ENCODE measurements at places on chromosomes 4 and X. TPM values are rescaled to one million over a fixed set of nuclear protein-coding genes. Genes with fewer than 3 reads are reported as not detected.

PCDH11X gene
- total RNA-seq: 0.05 TPM

DNA sequence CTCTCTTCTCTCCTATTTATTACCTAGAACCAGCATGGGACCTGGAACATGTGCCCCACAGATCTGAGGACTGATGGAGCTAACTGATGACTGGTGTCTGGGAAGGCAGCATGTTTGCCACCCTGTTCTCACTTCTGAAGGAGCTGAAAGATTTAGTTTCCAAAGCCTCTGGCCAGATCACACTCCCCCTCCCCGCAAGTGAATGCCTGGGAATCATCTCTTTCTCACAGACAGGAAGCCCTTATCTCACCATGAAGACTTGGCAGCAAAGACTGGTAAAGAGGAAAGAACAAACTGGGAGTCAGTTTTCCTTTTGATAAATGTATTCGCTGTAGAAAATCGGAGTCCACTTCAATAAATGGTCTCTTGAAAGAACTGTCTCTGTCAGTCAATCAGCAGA is 21.0 kb upstream of the PCYT1B start:
- DNase-seq: no peak

DNA sequence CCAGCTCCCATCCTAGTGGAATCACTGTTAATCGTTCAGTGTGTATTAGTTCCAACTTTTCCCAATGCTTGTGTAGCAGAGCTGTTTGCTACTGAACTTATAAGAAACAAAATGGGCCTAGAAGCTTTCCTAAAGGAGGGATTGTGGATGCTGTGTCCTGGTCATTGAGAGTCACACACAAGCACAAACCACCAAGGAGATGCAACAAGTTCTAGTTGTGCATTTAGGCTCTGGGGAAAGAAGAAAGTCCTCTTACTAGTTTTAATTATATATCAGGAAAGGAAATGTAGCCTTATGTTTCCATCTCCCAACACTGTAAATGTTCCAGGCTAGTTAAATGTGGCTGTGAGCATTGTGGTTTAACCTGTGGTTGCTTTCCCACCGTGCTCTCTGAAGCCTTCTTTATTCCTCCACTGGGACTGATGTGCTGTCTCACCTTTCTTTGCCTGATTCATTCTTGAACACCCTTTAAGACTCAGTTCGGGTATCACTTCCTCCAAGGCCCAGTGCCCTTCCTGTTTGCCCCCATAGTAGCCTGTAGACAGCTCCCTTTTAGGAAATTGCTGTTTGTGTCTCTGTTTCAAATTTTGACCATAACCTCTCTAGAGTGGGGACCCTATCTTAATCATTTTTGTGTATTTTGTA is 34.3 kb downstream of the ATP10D start:
- no peak for DNase-seq

FRG2 gene
- not detected for total RNA-seq

LRAT gene
- 0.42 TPM for total RNA-seq

SSX1 gene
- 0.32 TPM for total RNA-seq

DNA sequence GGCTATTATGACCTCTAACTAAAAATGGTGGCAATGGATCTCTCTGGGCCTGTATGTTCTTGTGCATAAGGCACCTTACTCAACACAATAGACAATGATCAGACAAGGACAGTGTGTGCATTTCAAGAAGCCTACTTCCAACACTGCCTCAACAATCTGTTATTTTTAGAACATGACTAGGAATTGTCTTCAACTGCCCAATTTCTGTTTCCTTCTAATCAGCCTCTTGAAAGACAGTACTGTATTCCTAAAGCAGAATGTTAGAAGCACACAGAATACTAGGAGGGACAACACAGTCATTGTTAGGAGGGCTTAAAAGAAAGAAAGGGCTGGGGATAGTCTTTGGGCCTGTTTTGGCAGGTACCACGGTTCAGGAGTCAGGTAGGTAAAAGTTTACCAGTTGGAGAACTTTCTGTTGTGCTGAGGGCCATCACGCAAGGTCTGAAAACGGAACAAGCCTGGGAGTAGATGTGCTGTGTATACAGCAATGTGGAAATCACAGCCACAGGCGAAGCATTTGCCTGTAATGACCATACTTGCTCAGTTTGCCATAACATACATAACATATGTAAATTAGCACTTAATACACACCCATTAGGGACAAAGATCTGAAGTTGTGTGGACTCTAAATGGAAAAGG is 100.8 kb upstream of the ATXN3L start:
- no peak for DNase-seq

DNA sequence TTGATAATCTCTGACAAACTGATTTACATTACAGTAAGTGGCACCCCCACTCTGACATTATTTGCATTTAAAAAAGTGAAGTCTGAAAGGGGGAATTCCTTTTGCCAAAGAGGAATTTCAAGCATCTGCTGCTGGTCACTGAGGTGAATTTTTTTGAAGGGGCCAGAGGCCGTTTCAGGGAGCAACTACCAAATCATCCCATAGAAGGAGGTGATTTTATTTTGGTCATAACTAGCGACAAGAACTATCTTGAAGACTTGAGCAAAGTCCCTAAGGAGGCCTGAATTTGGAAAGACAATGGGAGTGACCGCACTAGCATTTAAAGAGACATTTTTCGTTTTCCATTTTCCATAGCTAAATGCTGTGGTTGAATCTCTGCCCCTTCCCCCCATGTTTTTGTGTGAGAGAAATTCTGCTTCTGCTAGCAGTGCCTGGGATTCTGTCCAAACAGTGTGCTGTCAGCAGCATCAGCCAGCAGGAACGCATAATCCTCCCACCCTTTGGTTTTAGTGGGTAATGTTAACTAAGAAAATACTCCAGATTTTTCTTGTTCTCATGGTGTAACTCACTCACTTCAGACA is 110.1 kb upstream of the MED14 start:
- DNase-seq: no peak

DNA sequence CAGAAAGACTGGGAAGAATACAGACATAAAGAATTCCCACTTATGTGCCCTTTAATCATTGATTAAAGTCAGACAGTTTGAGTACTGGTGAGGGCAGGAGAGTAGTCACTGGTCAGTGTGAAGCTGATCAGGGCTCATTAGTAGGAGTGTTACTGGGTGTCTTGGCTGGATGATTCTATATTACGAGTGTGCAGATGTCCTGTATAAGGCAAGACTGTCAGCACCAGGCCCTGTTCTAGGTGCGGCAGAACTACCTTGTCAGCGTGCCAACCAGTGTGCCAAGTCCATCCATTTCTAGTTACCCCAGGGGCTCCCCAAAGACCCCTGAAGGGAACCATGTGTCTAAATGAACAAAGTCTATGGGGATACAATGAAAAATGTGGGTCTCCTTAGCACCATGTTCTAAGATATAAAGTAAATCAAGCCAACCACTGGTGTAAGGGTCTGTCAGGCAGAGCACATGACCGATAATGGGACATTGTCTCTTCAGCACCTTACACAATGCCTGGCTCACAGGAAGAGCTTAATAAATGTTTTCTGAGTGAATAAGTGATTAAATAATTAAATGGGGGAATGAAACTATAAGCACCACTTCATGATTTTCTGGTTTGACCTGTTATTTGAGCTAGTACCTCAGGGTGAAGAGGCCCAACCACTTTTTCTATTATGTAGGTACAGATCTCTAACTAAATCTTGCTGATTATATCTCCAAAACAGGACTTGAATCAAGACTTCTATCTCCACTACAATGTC is 205.0 kb downstream of the CAMK2D start:
- DNase-seq: peak; percentile 22

Data from colonic mucosa (tissue), 4 donors.